Right cardiac atrium (tissue), 5 donors: ENCODE measurements at places on chromosomes 7 and 10.

DNA sequence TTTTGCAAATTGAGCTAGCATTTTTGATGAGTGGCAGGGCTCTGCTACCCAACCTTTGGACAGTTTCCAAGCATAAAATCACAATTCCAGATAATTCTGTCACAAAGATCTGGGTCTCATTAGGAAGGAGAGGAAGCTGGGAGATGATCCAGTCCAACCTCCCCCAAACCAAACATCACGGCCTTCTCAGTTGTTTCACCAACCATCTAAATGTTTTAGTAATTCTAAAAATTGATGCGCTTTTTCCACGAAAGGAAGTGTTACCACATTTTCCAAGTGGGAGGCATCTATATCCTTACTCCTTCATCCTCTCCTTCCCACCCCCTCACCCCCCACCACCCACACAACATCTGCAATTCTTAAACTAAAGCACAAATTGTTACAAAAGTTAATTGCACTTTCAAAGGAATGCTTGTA, 108.3 kb downstream of the EGFR start:
- DNase-seq, result no peak

DNA sequence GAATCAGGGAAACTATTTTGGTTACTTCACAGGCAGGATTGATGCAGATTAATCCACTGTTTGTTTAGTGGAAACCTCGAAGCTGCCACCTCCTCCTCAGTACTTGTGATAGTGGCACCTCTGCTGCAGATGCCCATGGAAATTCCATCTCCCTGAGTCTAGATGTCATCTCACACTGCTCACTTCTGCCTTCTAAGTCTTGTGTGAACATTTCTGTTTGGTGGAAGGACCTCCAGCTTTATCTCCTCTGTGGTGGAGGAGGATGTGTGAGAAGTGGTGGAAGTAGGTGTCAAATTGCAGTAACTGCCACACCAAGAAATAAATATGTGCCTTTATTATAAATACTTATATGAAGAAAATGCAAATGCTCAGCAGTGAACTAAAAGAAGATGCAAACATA, 25.8 kb upstream of the GPR141 start:
- no peak for DNase-seq

GRCh38 chr7:70949862-70950261, 182.1 kb upstream of the GALNT17 start:
- DNase-seq, result no peak

DNA sequence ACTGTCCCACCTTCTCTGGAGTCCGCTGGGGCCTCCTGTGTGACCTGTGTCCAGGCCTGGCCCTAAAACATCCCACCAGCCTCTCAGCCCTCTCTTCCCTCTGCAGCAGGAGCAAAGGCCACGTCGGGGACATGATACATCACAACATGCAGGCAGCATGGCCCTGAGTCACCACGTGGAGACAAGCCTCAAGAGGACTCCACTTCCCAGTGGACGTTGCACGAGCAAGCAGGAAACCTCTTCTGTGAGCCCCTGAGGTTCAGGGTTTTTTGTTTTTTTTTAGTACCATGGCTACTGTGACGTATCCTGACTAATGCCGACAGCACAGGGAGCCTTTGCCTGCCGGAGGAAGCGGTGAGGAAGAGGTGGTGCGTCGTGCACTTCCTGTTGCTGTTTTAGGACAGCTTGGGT, 165.9 kb downstream of the DNAJB6 start:
- no peak for DNase-seq
